Stimulated activated CD4-positive, alpha-beta T cell treated with anti-CD3 and anti-CD28 coated beads, TNF-alpha, amount 100 ng/mL, for 4 hours (primary cell): ENCODE measurements at places on chromosomes 7 and 10.

DNA sequence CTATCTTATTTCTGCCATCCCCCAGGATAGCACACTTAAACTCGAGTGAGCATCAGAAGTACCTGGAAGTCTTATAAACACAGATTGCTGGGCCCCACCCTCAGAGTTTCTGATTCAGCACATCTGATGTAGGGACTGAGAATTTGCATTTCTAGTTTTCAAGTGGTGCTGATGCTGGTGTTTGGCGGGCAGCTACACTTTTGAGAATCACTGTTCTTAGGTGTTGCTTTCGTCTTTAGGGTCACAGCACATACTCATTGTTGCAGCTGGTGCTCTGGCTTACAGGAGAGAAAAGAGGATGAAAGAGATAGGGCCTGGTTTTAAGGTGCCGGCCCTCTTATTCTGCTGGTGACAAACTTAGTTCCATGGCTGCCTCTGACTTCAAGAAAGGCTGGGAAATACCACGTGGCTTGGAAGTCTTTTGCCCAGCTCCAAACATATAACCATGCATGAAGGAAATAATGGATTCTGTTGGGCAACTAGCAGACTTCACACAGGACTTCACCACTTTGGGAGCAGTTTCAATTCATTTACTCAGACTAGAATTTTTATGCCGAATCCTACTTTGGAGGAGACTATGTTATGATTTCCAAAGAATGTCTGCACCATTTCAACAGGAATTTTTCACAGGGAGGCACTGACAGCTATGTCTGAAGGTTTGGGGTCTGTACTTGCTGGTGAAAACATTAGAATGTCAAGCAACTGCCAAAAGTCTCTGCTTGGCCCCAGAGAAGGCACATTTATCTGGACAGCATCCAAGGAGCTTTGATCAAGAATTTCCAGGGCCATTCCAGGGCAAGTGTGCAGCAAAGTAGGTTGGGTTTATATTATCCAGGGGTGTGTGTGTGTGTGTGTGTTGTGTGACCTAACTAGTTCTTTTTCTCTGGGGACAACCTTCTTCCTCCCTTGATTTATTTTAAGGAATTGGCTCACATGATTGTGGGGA lies 6.9 kb upstream of the MINDY4 start:
- DNase-seq: no peak

GRCh38 chr10:16905320-16905719 lies 88.1 kb upstream of the RSU1 start:
- no peak for DNase-seq

DNA sequence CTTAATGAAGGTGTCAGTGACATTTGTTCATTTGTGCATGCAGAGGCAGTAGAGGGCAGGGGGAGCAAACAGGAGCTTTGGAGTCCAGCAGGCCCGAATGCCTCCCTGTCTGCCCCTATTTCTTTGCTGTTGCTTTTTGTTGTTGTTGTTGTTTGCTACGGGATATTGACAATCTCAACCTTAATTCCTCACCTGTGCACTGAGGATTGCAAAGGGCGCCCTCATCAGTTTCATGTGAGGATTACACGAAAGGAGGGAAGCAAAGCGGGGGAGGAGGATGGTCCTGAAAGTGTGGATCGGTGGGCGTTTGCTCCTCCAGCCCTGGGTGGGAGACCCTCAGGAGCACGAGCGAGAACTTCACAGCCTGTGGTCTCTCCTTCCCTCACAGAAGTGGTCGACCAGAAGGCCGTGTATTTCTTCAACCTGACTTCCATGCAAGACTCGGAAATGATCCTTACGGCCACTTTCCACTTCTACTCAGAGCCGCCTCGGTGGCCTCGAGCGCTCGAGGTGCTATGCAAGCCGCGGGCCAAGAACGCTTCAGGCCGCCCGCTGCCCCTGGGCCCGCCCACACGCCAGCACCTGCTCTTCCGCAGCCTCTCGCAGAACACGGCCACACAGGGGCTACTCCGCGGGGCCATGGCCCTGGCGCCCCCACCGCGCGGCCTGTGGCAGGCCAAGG lies 9.6 kb downstream of the GDF10 start:
- no peak for DNase-seq

- DNase-seq: no peak
Measured at GRCh38 chr7:111006040-111006439, 84.9 kb upstream of the LRRN3 start.
